Osteoblast (primary cell): ENCODE measurements at places on chromosomes 6 and 20. TPM values are rescaled to one million over a fixed set of nuclear protein-coding genes. Genes with fewer than 3 reads are reported as not detected.

- H3K27me3 ChIP-seq, result no peaks in the 10 kb centered on the region
- H3K4me3 ChIP-seq, result peak overlapping the region; percentile 2
- no peak overlapping the region for H3K27ac ChIP-seq
- no peak for DNase-seq
- H3K4me1 ChIP-seq, result peaks cover 11% of the 10 kb centered on the region
- H3K36me3 ChIP-seq, result no peaks in the 10 kb centered on the region
These were observed 23.3 kb downstream of the EDN1 start for GRCh38 chr6:12313306-12313991.

DNA sequence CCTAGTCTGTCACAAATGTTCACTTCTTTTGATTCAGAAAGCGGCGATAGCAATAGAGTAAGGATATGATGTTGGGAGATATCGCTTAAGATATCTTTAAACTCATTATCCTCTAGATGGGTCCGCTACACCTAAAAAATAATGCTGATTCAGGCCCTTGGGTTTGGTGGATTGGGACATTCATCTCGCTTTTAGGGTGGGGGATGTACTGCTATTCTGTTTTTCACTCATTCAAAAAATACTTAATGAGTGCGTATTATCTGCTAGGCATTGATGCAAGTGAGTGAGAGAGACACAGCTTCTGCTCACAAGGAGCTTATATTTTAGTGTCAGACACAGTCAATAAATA, 118.3 kb upstream of the SUPT3H start:
- peaks cover 35% of the 10 kb centered on the region for H3K36me3 ChIP-seq
- H3K27me3 ChIP-seq, result no peaks in the 10 kb centered on the region
- H3K27ac ChIP-seq, result no peak overlapping the region
- H3K4me3 ChIP-seq, result no peak overlapping the region

GRCh38 chr20:31822421-31823330, 3.5 kb downstream of the MYLK2 start:
- H3K27ac ChIP-seq, result no peak overlapping the region
- H3K36me3 ChIP-seq, result no peaks in the 10 kb centered on the region
- peak overlapping the region; percentile 50 for H3K4me3 ChIP-seq
- peaks cover 3% of the 10 kb centered on the region for H3K4me1 ChIP-seq
- peak; percentile 98 for DNase-seq

GRCh38 chr6:139515511-139515910, 141.1 kb upstream of the CITED2 start:
- H3K4me1 ChIP-seq, result peaks cover 9% of the 10 kb centered on the region
- no peak overlapping the region for H3K4me3 ChIP-seq
- no peaks in the 10 kb centered on the region for H3K36me3 ChIP-seq
- no peak for DNase-seq
- H3K27me3 ChIP-seq, result no peaks in the 10 kb centered on the region

DNA sequence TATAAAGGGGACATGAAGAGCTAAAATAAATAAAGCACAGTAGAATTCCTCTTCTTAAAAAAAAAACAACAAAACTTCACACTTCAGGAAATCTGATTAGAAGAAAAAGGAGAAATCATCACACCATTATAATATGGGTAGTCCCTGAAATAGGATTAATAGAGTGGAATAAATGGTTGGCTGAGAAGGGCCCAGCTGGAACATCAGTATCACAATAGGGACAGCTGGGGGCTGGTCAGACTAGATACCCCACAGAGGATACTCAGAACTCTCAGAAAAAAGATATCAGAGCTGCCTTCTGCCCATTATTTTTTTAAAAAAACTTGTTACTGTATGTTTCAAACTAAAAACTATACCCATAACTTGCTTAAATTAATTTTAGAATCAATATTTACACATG, 75.2 kb downstream of the DST start:
- H3K4me3 ChIP-seq, result no peak overlapping the region
- no peaks in the 10 kb centered on the region for H3K4me1 ChIP-seq
- no peak overlapping the region for H3K27ac ChIP-seq
- DNase-seq, result no peak

DNA sequence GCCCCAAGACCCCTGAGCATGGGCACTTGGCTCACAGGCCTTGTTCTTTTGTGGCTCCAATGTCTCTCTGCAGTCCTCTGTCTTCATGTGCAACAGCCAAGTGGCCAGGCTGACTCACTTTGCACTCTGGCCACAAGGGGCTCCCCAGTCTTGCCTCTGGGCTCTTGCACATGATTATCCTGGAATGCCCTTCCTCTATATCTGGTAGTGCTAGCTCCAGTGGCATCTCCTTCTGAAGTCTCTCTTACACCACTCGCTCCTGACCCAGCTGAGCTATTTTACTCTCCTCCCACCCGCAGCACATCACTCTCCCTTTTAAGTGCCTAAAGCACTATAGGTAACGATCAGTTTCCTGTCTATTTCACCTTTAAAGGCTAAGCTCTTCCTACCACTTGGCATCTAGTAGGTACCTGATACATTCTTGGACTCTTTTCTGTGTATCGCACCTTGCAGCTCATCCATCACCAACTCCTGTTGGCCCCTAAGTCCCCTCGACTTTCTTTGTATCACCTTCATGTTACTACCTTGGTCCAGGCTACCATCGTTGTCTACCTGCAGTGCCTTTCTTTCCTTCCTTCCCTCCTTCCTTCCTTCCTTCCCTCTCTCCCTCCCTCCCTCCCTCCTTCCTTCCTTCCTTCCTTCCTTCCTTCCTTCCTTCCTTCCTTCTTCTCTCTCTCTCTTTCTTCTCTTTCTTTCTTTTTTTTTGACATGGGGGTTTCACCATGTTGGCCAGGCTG, 211.9 kb upstream of the RNF24 start:
- no peaks in the 10 kb centered on the region for H3K36me3 ChIP-seq
- peak overlapping the region; percentile 87 for H3K27ac ChIP-seq
- no peak overlapping the region for H3K4me3 ChIP-seq
- H3K27me3 ChIP-seq, result peaks cover 19% of the 10 kb centered on the region
- peak; percentile 95 for DNase-seq

- no peak overlapping the region for H3K4me3 ChIP-seq
- no peak for DNase-seq
- no peaks in the 10 kb centered on the region for H3K27me3 ChIP-seq
- H3K4me1 ChIP-seq, result no peaks in the 10 kb centered on the region
- H3K27ac ChIP-seq, result no peak overlapping the region
These were observed 81.6 kb downstream of the EPB41L2 start for GRCh38 chr6:130981409-130981808.

DNA sequence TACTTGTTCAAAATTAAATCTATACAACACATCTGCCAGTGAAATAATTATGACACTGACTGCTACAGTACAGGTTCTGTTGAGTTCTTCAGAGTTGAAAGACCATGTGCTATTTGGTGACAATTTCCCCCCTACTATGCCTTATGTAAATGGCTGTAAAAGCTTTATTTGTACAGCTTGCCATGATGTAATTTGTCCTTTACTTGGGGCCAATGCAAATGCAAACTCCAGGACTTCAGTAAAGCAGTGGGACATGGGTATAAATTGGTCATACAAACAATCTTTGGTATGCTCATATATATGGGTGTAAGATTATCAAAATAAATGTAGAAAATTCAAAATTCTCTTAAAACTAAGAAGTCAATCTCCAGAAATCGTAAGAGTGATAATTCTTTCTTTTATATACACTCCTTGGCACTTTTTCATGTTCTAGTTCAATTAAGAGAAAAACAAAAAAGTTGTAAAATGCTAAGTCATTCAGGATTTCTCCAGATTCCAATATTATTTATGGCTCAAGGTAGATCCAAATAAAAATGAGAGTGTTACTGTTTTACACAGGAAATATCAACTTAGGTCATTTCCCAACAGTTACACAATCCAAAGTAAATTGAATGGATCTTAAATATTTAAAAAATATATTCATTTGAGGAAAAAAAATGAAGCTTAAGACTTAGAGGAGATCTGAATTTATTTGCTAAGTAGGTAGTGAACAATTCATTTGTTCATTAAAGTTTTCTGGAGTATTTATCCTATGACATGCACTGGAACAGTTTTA, 1310.5 kb upstream of the CITED2 start:
- no peaks in the 10 kb centered on the region for H3K4me1 ChIP-seq
- H3K27ac ChIP-seq, result no peak overlapping the region
- no peaks in the 10 kb centered on the region for H3K36me3 ChIP-seq
- H3K27me3 ChIP-seq, result no peaks in the 10 kb centered on the region
- no peak for DNase-seq

Gene ABCF1
- total RNA-seq, result 37.3 and 37.4 TPM in 2 replicates

Gene TRIM10
- not detected in 2 replicates for total RNA-seq

Gene RIPOR2
- 1.4 and 2.1 TPM in 2 replicates for total RNA-seq
